ENCODE measurements at places on chromosomes 5 and 9.

- DNase-seq = no peak
Observed at GRCh38 chr9:26271495-26272122, 593.4 kb upstream of the TUSC1 start.

- no peak for DNase-seq
Observed at GRCh38 chr9:112750764-112751055, 150 bp downstream of the SNX30 start.

DNA sequence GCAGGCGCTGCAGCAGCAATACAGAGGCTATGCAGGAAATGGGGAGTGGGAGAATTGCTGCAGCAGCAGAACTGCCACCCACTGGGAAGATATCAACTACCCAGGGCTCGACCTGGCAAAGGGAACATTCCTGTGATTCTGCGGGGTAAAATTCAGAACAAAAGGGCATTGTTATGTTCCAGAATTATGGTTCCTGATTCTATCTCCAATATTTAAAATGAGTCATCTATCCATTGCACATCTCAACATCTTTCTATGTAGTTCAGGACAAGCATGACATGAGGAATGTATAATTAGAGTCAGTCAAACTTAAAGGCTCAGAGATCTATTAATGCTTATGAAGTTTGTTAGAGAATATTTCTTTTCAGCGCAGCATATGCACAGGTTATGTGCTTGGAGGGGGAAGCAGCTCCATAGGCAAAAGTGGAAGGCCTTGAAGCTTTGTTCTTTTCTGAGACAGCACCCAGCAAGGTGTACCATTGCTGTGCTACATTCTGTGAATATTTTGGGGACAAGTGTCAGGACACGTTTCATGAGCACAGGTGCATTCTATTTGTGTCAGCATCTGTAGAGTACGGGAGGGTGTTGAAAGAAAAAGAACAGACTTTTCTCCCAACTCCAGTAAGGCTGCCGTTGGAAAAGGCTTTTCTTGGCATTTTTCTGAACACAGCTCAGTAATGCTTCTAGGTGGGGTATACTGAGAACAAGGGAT, 395.6 kb upstream of the MPDZ start:
- no peak for DNase-seq

DNA sequence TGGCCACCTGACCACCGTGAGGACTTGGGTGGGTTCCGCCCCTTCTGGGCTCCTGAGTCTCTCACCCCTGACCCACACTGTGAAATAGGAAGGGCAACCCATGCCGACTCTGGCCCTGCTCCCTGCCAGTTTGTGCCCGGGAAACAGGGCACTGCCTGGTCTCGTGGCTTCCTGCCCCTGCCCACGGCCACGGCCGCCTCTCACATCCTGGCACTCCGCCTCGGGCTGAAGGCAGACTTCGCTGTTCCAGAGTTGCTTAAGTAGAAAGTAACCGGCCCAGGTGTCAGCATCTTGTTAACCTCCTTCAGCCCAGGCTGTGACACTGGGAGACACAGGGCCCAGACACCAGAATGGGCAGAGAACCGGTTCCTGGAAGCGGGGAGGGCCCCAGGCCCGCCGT, 68.7 kb upstream of the RNU6ATAC start:
- DNase-seq = no peak

- DNase-seq = no peak
Observed at GRCh38 chr5:155254399-155254798, 240.8 kb downstream of the KIF4B start.

DNA sequence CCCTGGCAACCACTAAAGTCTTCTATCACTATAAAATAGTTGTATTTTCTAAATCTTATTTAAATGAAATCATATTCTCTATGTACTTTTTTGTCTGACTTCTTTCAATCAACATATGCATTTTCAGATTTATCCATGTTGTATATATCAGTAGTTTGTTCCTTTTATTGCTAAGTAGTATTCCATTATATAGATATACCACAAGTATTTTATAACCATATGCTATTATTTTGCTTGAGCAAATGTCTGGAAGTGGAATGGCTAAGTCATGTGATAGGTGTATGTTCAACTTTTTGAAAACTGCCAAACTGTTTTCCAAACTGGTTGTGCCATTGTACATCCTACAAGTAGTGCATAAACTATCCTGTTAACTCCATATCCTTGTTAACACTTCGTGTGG, 131.1 kb downstream of the CWC27 start:
- DNase-seq = no peak

- no peak for DNase-seq
Observed at GRCh38 chr9:30574355-30575151, 1809.9 kb upstream of the ACO1 start.

GRCh38 chr9:130785940-130786508, 49.0 kb upstream of the ABL1 start:
- no peak for DNase-seq

GRCh38 chr9:14671377-14671776, 21.9 kb downstream of the ZDHHC21 start:
- DNase-seq = no peak

GRCh38 chr5:175215906-175216305, 228.1 kb downstream of the DRD1 start:
- no peak for DNase-seq

DNA sequence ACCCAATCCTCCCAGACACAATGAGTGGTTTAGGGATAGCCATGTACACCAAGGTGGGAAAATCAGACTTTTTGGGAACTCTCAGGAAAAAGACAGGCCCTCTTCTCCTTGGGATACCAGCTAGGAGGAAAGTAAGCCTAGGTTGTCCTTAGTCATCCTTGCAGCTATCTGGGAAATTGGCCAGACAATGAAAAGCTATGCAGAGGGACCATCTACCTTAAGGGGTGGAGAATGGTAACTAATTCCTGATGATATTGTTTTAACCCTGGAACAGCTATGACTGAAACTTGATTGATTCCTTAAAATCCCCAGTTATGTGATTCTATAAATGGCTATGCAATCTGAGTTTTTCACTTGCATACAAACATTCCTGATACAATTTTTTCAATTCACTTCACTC, 88.9 kb upstream of the BNC2 start:
- DNase-seq = no peak

GRCh38 chr5:61332851-61333320, 828 bp downstream of the ZSWIM6 start:
- peak; percentile 35 for DNase-seq

DNA sequence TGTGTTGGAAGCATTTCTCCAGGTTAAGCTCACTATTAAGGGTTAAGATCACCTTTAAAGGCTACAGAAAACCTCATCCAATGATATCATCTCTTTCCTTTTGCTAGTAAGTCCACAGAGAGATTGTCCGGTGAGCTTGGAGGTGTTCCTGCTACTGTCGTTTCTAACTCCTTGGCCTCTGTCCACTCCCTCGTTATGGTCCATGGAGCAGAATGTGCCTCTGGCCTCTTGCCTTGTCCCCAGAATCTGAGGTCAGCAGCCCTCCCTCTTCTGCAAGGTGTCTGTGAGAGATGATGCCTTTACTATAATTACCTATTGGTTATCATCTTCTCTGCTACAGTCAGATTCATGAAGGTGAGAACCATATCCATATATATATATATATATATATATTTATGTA, 15.0 kb downstream of the ORM2 start:
- DNase-seq = no peak

DNA sequence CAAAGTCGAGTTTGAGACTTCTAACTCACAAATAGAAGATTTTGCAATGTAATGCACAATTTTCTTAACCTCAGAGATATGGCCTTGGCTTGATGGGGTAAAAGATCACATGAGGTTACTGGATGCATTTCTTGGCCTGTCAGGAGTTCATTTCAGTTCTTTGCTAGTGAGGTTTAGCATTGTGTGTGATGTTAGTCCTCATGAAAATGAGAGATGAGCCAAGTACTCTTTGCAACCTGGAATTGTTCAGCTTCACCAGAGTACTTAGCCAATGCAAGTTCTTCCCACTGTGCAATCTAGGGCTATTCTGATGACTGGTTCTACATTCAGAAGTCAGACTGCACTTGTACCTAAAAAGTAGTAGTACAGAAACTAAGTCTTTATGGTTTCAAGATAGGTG, 24.9 kb downstream of the GNAQ start:
- DNase-seq = no peak

DNA sequence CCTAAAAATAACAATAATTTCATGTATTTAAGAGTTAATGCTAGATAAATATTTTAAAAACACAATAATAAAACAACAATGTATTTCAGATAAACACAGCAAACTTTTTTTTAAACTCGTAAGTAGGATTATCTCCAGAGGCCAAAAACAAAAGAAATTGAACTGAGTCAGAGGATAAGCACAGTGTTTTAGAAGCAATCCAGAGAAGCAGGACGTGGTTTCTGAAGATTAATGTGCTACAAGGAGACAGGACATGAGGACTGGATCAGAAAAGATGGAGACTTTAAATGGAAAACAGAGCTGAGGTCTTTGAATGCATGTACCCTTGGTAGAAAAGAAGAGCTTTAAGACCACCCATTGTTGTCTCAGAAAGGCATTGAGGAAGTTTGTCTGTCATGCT, 491.2 kb upstream of the TLE4 start:
- peak; percentile 34 for DNase-seq

DNA sequence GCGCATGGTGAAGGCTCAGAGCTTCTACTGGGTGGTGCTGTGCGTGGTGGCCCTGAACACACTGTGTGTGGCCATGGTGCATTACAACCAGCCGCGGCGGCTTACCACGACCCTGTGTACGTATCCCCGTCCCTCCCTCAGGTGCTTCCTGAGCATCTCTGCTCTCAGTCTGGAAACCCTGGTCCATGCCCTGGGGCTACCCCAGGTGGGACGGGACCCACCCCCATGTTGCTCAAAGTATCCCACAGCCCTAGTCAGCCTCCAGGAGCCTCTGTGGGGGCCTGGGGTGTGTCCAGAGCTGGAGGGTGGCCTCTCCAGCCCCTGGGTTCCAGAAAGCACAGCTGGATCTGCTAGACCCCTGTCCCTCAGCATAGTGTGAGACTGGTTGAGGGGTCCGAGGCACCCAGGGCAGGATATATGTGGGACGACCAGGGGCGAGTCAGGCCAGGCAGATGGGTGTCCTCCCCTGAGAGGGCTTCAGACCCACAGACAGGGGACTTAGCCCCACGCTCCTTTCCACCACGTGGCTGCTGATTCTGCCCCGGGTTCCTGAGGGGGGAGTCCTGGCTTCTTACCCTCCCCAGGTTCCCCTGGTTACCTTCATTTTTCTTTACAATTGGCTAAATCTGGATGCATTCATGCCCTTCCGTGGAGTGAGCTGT, 94.0 kb downstream of the CACNA1B start:
- DNase-seq = no peak

- DNase-seq = peak; percentile 50
Observed at GRCh38 chr5:9545992-9546851, at the start of gene SEMA5A. Gene SEMA5A (minus strand): TSS chr5:9546075. CDS start chr5:9379946, 166,129 bp downstream.

DNA sequence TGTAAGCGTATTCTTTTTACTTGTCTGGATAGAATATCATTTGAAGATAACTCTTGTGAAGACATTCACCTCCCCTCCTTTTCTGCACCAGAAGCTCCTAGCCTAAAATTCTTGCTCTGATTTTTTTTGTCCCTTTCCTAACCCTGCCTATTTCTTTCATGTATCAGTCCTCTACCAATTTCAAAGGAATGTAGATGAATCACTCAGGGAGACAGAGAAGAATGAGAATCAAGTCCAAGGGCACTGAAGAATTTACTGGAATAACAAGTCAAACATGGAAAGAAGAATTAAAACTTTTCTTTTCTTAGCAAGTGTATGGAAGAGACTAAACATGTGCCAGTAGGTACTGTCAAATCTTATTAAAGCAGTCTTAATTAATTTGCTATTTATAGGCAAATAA, 618.7 kb downstream of the DNAH5 start:
- no peak for DNase-seq

DNA sequence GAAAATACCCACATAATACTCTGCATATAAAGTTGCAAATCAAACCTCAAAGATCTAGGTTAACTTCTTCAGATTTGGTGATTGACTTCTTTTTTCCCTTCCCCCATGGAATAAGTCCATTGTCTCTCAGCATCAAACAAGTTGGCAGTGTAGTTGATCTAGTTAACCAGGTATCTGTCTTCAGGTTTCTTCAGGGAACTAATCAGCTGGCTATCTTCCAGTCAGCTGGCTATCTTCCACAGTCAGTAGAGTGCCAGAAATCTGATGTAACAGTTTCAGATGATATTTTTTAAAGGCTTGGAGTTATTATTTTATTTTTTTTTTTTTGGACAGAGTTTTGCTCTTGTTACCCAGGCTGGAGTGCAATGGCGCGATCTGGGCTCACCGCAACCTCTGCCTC, 16.8 kb downstream of the TNFSF15 start:
- no peak for DNase-seq

- no peak for DNase-seq
Observed at GRCh38 chr5:150133581-150134197, 22.0 kb downstream of the PDGFRB start.

DNA sequence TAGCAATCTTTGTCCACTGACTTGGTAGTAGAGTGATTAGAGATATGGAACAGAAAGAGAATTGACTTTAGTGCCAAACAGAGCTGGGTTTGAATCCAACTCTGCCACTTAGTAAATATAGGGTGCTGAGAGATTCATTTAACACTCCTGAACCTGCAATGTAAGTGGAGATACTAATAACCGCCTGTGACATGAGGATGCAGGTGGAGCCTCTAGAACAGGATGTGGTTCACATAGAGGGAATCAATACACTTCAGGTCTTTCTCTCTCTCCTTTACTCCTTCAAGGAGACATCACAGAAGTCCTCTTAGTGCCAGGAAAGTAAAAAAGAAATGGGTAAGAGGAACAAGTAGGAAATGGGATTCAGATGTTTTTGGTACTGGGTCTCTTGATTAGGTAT, 49.8 kb downstream of the TRPM3 start:
- no peak for DNase-seq

DNA sequence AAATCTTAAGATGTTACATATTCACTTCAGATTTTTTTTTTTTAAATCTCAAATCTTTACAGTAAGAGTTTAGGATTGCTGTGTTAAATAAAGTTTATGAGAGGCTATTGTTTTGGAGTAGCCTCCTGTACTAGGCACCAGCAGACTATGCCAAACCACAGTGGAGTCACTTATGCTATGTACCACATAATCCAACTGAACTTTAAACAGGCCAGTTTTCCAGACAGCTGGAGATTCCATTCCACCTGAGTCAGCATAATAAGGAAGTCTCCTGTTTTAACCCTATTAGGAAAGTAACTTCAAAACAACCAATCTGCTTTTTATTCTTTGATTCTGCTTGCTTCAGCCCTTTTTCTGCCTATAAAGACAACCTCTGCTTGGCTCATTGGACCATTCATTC, 205.2 kb downstream of the CSNK1G3 start:
- DNase-seq = no peak

DNA sequence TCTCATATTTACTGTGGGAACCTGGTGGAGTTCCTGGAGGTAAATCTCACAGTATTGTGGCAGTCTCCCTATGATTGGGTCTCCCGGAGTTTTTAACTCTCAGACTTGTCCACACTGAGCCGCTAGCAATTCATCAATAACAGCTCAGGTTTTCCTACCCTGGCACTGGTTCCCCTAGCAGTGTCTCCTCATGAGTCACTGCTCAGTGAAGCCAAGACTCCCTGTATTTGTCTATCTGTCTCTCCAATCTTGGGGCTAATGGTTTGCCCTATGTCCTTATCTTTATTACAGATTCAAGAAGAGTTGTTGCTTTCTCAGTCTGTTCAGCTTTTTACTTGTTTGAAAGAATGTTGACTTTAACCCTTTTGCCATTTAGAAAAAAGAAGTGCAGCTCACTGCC, 176.7 kb upstream of the FGF10 start:
- DNase-seq = no peak

All from NCI-H82 (cell line).